ENCODE measurements at places on chromosomes 12 and 14.

DNA sequence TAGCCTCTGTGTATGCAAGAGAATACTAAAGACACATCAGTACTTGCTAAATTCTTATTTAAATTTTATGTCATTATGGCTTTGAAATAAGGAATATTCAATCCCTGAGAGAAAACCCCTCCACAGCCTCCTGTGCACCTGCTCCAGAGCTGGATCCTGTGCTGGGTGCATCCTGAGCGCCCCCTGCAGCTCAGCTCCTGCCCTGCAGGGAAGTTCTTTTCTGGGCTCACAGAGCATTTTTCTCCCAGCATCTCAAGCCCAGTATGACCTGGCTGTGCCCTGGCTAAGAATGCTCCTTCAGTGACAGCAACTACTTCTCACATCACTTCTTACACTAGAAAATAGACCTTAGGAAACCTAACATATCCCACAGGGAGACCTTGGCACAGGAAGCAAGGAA, 1211.7 kb downstream of the TMEM121 start:
- no peak for DNase-seq

- no peak for DNase-seq
Observed at GRCh38 chr14:36498938-36499337, 21.1 kb downstream of the NKX2-1 start.

- DNase-seq, result no peak
Observed at GRCh38 chr12:129534966-129535750, 368.7 kb downstream of the TMEM132D start.

DNA sequence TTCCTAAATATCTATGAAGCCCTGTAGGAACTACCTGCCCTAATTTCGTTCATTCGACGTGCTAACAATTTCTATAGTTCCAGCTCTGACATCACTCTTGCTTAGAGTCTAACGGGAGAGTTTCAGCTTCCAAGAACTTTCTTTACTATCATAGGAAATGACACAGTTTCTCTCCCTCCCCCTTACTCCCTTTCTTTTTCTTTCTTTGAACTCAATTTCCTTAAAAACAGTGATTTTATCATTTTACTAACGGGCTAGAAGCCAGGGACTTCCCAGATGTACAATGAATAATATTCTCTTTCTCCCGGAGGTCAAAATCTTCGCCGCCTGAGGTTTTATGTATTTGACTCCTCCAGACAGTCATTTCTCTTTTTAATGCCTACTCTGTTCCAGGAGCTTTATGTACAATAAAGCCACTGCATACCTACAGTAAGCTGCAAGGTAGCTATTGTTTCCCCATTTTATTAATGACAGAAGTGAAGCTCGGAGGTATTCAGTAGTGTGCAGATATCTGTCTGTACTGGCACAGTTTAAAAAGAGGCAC, 15.7 kb downstream of the SMCO2 start:
- DNase-seq, result no peak

GRCh38 chr12:89062996-89063395, 289.3 kb downstream of the DUSP6 start:
- no peak for DNase-seq

- no peak for DNase-seq
Observed at GRCh38 chr12:113073586-113073985, 17.1 kb downstream of the DTX1 start.

DNA sequence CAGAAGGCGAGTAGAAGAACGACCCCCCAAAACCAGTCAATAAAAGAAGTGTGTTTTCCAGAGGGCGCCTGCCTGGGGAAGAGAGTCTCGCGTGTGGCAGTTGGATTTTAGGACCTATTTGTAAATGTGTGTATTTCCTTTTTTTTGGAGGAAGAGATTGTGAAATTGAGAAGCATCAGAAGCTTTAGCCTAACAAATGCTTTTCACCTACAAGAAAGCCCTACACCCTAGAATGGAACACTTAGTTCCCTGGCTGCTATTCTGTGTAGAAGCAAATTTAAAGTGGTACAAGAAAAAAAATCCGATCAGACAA, 1.3 kb downstream of the RCOR1 start:
- DNase-seq, result no peak

GRCh38 chr12:98532687-98533304, 17.4 kb downstream of the TMPO start:
- peak; percentile 52 for DNase-seq

DNA sequence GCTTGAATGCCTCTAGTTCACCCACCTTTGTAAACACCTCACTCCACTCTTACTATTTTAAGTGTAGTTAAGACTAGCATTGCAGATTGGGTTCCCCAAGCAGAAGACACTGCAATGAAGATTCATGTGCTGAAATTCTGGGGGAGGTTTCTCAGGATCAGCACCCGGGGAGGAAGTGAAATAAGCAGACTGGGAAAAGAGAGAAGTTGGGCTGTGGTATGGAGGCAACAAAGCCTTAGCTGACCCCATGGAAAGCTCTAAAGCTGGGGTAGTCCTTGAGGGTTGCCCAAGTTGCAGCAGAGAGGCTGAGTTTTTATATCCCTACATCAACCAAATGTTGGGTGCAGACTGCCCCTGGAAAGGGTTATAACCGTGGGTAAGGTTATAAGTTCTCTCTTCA, 23.9 kb upstream of the IGF1 start:
- no peak for DNase-seq

DNA sequence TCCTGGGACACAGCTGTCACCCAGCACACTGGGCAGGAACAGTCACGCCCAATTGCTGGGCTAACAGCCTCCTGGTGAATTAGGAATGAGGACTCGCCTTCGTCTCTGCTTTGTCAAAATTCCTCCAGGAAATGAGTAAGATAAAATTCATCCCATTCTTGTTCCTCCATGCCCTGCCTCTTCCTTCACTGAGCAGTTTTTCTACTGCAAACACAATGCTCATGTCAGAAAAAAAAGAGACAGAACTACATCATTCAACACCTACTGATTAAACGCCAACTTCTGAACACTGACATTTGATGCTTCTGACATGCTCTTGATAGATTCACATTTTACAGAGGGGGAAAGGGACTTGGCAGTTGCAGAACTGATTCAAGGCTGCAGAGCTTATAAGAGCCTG, 37.5 kb upstream of the DTX1 start:
- no peak for DNase-seq

DNA sequence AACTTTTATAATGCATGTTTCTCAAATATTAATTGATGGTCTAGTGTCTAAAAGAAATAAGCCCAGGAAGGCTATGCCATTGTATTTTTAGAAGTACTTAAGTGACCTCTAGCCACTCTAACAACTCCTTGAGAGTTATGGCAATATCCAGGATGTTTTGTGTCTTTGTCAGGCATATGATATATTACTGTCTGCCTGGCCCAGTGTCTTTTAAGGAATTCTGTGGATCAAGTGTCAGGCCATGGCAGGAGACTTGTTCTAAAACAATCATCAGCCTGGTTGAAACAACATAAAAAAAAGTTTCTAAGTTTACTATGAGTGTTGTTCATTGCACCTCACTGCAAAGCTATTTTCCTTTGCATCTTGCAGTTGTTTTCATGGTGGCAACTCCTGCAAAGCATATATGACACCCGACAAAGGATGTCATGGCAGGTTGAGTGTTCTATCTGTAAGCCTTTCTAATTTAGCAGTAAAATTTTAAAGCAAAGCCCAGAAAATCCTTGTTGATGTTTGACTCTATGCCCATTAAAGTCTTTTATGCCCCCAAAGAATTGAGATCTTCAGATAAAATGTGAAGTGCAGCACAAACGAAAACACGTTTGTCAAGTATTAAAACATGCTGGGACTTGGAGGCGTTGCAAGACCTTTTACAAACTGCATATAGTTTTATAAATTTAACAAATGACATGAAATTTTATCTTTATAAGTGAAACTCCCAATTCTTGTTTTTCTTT, 89.5 kb upstream of the SLC38A2 start:
- DNase-seq, result no peak

DNA sequence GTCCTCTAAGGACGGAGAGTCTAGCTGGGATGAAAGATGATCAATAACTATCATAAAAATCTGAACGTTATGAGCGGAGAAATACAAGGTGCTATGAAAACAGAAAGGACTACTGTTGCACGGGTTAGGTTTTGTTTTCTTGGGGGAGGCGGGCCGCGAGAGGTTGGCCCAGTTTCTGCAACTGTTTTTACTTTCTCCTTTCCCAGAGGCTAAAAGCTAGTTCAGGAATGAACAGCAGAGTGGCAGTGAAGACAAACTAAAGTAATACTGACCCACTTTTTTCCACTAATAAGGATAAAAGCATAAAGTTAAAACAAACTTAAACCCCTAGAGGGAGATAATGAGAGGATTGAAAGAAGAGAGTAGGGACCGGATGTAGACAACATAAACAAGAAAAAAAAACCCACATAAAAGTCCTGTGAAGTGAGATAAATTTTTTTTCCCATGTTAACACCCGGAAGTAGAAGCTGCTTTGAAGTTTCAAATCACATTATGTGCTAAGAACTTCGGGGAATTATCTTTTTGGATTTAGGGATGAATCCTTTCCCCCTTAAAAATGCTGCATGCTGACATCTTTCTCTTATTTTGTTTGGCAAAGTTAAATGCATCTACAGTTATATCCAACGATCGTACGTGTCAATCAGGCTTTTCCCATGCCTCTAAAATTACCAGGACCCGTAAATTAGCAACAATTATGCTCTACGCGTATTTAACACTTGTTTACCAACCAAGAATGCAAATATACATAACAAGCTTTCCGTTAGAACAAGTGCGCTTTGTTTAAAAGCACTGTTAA, 1.0 kb upstream of the CDK17 start:
- peak; percentile 34 for DNase-seq

DNA sequence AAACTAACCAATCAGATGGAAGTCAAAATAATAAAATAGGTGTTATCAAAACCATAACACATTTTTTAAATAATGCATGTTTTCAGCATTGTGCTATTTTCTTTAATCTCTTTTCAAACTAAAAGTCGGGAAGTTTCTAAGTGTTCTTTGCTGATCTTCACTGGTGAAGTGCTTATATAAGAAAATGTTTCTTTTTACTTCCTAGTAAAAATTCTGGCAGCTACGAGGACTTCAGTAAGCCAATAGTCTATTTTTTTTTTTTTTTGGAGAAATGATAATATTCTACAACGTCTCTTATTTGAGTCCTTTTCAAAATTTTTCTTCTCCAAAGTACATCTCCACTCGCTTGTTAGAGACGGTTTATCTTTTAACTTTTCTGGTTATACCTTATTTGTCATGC, 448.0 kb downstream of the SLC6A15 start:
- no peak for DNase-seq

DNA sequence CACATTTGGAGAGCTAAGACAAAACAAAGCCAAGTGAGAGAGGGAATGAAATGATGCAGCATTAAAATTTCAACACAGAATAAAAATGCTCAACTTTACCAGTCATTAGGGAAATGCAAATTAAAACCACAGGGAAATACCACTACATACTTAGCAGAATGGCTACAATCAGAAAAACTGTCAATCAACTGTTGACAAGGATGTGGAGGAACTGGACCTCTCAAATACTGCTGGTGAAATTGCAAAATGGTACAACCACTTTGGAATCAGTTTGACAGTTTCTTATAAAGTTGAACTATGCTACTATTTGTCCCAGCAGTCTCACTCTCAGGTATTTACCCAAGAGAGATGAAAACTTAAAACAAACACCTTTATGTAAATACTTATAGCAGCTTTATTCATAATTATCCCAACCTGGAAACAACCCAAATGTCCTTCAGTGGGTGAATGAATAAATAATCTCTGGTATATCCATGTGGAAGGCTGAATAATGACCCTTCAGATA, 43.8 kb upstream of the KTN1 start:
- no peak for DNase-seq

GRCh38 chr14:20751963-20752562, 6.4 kb downstream of the EDDM3A start:
- DNase-seq, result no peak

DNA sequence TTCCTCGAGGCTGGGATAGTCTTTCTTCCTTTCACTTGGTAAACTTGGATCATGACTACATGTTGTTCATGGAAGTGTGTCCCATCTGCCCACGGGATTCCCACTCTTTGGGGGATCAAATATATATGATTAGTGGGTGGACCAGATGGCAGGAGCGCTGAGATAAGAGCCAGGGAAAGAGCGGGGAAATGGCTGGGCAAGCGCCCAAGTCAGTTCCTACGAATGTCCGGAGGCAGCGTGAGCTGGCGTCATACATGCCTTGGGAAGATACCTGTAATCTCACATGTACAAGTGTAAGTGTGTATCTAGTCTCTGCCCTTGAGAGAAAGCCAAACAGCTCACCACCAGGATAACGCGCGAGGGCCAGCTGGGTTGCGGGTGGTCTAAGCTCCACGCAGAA, 62.3 kb downstream of the FZD10 start:
- DNase-seq, result no peak

DNA sequence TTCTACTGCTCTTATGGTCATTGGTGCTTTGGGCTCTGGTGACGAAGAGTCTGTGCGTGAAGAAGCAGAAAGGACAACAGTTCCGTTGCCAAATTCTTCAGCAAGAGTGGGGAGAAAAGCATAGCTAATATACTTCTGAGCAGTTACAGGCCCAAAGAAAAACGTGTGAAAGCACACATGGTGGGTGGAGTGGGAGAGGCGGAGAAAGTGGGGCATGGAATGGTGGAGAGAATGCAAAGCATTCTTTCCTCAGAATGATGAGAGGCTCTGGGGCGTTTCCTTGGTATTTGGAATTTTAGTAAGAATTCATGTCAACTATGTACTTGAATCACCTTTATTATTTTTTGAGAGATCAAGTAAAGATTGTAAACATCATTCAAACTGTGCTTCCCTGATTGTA, 396.1 kb downstream of the NAV3 start:
- no peak for DNase-seq

DNA sequence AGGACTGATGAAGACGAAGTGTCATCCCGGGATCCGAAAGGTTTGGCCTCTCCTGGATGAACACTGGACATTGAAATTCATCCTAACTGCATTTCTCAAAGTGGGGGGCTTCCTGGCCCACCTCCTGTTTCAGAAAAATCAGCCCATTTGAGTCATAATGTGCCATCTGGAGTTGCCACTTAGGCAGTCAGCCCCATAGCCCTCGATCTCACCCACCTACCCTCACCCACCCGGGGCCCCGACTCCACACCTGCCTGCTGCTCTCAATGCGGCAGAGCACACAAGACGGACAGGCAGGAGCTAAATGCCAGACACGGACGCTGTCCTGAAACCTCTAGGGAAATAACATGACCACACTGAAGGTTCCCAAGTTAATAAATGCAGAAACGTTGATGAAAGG, 12.6 kb downstream of the DLK1 start:
- no peak for DNase-seq

GRCh38 chr12:123078120-123078465, 72.8 kb downstream of the PITPNM2 start:
- no peak for DNase-seq
